Stimulated activated naive CD8-positive, alpha-beta T cell treated with anti-CD3 and anti-CD28 coated beads, Interleukin-15, amount 100 ng/mL, for 72 hours (primary cell): ENCODE measurements at places on chromosomes 6 and 20.

GRCh38 chr6:33433544-33434191 lies 13.8 kb downstream of the SYNGAP1 start:
- DNase-seq, result no peak

GRCh38 chr6:44428682-44429081 lies 41.2 kb downstream of the CDC5L start:
- no peak for DNase-seq

- DNase-seq, result no peak
Measured at GRCh38 chr20:41613321-41613720, 4.9 kb downstream of the CHD6 start.

GRCh38 chr20:60036346-60036745 lies 78.1 kb downstream of the CDH26 start:
- no peak for DNase-seq

GRCh38 chr20:63810730-63811490 lies 20.2 kb downstream of the ZBTB46 start:
- no peak for DNase-seq

DNA sequence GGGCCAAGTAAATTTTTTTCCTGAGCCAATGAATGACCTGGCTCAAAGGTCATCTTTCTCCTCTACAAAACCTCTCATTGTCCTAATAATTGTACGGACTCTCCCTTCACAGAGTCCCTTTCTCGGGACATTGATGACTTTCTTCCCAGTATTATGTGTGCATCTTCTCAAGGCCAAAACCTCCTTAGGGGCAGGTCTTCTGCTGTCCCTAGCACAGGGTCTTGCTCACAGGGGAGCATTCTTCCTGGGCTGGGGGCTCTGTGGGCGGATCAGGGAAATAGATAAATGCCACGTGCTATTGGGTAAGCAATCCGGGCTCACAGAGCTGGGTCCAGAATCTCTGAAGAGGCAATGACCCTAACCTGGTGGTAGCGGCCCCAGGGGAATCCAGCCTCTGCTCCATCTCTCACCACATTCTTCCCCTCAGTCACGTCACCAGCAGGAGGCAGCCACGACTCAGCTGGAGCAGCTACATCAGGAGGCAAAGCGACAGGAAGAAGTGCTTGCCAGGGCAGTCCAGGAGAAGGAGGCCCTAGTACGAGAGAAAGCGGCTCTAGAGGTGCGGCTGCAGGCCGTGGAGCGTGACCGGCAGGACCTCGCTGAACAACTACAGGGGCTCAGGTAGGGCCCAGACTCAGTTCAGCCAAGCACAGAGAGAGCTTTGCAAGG lies 23.5 kb downstream of the CEP250 start:
- DNase-seq, result no peak

DNA sequence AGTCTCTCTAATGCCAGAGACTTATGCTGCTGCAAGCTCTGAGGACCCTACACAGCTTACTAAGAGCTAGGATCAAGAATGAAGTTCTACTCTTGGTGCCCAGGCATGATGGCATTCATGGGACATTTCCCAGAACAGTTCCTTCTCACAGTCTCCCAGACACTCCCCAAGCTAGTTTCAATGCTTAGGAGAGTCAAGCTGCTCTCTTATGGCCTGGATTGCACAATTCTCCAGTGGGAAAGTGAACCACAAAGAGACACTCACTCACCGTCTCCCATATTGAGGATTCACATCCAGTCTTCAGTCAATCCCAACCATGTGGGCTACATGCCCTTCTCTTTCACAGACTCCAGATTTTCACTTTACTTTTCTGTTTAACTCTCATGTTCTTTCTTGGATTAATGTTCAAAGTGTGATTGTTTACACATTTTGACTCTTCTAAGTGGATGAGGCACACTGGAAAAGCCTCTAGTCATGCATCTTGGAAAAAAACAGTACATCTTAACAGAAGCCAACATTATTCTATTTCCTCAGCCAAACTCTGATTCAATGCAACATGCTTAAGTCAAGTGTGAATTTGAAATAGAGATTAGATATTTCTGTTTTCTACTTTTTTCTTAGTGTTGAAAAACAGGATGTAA lies 447.8 kb upstream of the BTBD3 start:
- DNase-seq, result no peak

DNA sequence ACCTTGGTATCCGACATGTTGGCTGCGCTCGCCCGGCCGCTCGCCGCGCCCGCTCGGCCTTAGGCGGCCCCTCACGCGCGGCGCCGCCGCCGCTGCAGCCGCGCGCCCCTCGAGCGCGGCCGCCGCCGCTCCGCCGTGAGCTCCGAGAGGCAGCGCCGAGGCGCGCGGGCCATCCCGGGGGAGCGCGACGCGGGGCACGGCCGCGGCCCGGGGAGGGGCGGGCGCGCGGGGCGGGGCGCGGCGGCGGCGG lies at the start of gene KIF13A:
Gene KIF13A, minus strand, starts transcription at position 189 of the 250 bp plus-strand sequence. Its CDS starts 172 bp downstream, at position 17.
- DNase-seq, result no peak

DNA sequence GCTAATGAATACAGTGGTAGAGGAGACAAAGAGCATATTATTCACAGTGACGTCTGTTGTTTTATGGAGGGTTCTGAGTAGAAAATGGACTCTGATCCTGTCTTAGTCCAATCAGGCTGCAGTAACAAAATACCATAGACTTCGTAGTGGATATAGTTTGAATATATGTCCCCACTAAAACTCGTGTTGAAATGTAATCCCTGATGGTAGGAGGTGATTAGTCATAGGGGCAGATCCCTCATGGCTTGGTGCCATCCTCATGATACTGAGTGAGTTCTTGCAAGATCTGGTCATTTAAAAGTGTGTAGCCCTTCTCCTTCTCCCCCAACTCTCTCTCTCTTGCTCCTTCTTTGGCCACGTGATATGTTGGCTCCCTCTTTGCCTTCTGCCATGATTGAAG lies 82.5 kb downstream of the CD83 start:
- DNase-seq, result no peak

- no peak for DNase-seq
Measured at GRCh38 chr20:11158589-11158988, 484.8 kb upstream of the JAG1 start.

DNA sequence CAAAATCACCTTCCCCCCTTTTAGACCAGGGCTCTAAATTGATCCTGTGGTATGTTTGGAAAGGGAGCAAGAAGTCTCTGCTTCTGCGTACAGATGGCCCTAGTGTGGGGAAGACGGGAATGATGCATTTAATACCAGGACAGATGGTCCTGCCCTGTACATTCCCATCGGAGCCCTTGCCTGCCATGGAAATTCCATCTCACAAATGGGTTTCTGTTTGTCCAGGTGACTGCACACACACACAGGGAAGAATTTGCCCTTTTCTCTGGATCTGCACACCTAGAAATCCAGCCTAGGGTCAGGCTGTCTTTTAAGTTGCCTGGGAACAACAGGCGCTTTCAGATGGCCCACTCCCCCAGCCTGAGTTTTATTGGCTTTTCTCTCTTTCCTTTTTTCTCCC lies 1.3 kb downstream of the MAS1 start:
- no peak for DNase-seq
